ENCODE measurements at places on chromosomes 3 and 15. TPM values are rescaled to one million over a fixed set of nuclear protein-coding genes. Genes with fewer than 3 reads are reported as not detected.

CCNB2 gene
- 93.8 TPM for total RNA-seq

CYP1A2 gene
- total RNA-seq, result 0.05 TPM

MME gene
- total RNA-seq, result not detected

ITIH1 gene
- total RNA-seq, result not detected

OR5K2 gene
- not detected for total RNA-seq

CCRL2 gene
- 0.09 TPM for total RNA-seq

CHRD gene
- 0.39 TPM for total RNA-seq

RARRES1 gene
- total RNA-seq, result 7.6 TPM

STRIT1 gene
- not detected for total RNA-seq

PLSCR2 gene
- not detected for total RNA-seq

ISLR gene
- total RNA-seq, result 0.43 TPM

ERC2 gene
- not detected for total RNA-seq

HYAL1 gene
- 0.50 TPM for total RNA-seq

HRG gene
- not detected for total RNA-seq

VWA5B2 gene
- 0.46 TPM for total RNA-seq

C2CD4A gene
- 0.19 TPM for total RNA-seq

ASB14 gene
- not detected for total RNA-seq

DAZL gene
- total RNA-seq, result not detected

CPA3 gene
- total RNA-seq, result not detected

CTDSPL2 gene
- total RNA-seq, result 9.6 TPM

Measured in A549 treated with GW870086 at 1 μM for 4 hours (cell line).